AG09319 (cell line): ENCODE measurements at places on chromosomes 3 and 15.

GRCh38 chr3:151989621-151990020, 116.2 kb downstream of the SUCNR1 start:
- DNase-seq = no peak

- no peak for DNase-seq
These were observed 251.4 kb downstream of the MAGI1 start for GRCh38 chr3:65787340-65787739.

DNA sequence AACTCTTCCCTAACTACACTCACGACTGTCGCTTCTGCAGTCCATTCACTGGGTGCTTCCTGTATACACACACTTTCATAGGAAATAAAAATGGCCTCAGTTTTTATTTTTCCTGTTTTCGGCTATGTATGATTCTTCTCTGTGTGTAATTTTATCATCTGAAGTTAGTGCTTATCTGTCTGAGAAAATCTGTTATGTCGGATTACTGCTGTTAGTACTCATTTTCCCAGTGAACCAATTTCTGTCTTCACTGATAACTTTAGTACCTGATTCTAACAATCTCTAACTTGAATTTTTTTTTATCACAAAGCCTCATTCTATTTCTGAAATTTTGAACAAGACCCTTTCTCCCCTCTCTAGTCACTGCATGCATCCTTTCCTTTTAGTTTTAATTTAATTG, 20.9 kb downstream of the RAB5A start:
- no peak for DNase-seq

GRCh38 chr3:150469031-150469930, 61.2 kb downstream of the TSC22D2 start:
- DNase-seq = peak; percentile 52

- no peak for DNase-seq
These were observed 152.0 kb downstream of the ZBBX start for GRCh38 chr3:167228135-167228534.

DNA sequence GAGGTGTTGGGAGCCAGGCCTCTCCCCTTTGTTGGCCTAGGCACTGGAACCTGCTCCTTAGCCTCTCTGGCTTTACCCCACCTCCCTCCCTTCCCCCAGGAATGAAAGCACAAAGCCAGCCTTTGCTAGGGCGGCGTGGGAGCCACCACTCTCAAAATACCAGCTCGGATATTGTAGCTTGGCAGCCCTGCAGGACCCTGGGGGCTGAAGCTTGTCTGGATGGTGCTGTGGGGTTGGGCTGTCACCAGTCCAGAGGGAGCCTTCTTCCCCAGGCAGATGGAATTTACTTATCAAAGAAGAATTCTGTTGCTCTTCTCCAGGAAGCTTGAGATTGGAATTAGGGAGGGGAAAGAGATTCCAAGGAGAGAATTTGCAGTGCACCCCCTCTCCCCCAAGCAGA, 14.9 kb upstream of the GRM2 start:
- no peak for DNase-seq

- DNase-seq = no peak
These were observed 297.9 kb downstream of the GABRG3 start for GRCh38 chr15:27268923-27269322.

GRCh38 chr3:147620906-147621305, 211.7 kb downstream of the ZIC1 start:
- DNase-seq = no peak

DNA sequence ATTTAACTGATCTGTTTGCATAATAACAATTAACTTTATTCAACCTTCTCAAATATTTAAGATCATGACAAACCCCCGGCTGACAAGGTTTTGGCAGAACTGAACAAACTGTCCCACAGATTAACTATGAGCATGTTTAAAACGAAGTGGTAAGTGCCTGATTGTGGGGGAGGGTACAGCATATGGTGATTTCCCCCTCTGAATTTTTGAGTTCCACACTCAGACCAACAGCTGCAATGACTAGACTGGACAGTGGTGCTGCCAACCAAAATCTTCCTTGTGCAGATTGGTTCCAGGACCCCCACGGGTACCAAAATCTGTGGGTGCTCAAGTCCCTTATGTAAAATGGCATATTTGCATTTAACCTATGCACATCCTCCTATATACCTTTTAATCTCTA, 449.5 kb downstream of the SHQ1 start:
- DNase-seq = no peak

GRCh38 chr3:3189102-3189727, 9.7 kb upstream of the CRBN start:
- no peak for DNase-seq

- no peak for DNase-seq
These were observed 86.9 kb downstream of the CBLB start for GRCh38 chr3:105781871-105782270.

DNA sequence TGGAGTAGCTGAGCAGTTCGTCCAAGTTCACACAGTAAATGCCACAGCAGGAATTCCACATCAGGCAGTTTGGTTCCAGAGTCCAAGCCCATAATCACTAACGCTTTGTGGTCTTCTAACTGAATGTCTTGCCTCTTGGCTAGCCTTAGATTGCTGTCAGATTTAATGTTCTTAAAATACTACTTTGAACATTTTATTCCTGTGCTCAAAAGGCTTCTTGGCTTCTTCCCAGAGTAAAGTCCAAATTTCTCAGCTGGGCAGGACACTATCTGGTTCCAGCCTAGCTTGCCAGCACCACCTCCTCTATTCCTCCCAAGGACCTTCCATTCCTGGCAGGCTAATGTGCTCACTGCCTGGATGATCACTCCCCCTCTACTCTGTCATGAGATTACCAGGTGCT, 256.9 kb downstream of the SQOR start:
- no peak for DNase-seq

DNA sequence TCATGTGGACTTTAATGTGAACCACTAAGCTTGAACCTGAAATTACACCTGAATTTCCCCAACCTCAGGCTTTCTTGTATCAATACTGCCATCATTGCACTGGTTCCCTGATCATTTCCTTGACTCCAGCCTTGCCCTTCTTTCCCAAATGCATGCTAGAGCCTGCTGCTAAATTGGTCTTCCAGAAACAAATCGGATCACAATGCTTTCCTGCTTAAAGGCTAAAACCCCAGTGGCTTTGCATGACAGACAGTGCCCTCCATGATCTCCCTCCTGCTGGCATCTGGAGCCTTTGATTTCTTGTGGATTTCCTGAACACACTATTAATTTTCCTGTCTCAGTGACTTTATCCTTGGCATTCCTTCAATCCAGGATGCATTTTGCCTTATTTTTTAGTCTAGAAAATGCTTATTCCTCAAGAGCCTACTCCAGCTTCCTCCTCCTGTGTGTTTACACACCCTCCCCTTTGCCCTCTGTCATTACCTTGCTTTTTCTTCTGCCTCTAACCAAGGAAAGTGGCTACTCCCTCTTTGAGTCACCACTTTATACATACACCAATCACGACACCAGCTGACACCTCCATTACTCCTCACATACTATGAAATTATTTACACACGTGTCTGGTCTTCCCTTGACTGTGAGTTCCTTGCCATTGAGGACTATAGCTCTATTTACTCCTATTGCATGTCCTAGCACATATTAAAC, 214.6 kb downstream of the KCNAB1 start:
- no peak for DNase-seq

- no peak for DNase-seq
These were observed 393.3 kb downstream of the CACNA2D3 start for GRCh38 chr3:54515441-54516213.

- DNase-seq = no peak
These were observed 40.2 kb downstream of the RASGRF1 start for GRCh38 chr15:79050341-79050740.

GRCh38 chr3:43273416-43273815, 12.9 kb upstream of the SNRK start:
- DNase-seq = no peak

- no peak for DNase-seq
These were observed 407.2 kb upstream of the UBE2E2 start for GRCh38 chr3:22795917-22796316.

GRCh38 chr3:119912220-119912619, 130.3 kb downstream of the NR1I2 start:
- DNase-seq = no peak

- no peak for DNase-seq
These were observed 16.1 kb upstream of the KY start for GRCh38 chr3:134666885-134667284.

DNA sequence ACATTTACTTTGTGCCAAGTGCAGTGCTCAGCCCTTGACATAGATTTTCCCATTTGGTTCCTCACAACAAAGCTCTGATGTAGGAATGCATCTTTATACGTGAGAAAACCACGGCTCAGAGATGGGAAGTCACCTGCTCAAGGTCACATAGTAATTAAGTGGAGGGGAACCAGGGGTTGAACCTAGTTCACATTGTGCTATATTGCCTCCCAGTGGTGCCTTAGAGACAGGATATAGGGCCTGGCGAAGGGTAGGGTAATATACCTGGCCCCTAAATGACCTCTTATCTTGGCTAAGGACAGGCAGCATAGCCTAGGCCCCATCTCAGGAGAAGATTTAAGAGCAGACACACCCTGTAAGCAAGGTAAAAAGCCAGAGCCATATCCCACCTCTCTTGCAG, 71.5 kb downstream of the FOXP1 start:
- no peak for DNase-seq

- DNase-seq = peak; percentile 67
These were observed 65.8 kb downstream of the PDE8A start for GRCh38 chr15:85047271-85047948.

DNA sequence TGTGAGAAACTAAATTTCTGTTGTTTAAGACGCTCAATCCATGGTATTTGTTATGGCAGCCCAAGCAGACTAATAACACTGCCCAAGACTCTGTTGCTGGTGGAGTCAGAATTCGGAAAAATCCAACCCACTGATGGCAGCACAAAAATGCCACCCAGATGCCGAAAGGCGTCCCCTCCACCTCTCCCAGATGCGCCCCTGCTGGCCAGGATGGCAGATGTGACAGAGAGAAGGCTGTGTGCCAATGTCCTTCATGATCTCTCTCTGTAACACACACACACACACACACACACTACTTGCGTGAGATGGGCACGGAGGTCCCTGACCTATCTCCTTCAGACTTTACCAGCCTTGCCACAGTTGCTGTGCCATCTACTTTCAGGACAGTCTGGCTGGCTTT, 10.9 kb upstream of the LYSMD4 start:
- no peak for DNase-seq

DNA sequence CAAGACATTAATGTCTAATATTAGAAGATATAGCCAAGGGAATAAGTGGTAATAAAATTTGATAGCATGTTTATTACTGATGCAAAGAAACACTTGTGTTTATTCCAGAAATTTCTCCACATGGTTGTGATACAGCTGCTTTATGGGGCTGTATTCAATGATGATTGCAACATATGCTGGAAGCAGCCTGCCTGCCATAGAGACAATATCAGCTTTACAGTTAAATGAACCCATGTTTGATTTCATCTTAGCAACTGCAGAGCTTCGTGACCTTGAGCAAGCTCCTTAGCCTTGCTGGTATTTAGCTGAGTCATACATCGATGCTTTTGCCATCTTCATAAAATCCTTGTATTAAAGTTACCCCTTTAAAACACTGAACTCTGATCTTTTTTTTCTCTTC, 168.1 kb upstream of the STAC start:
- DNase-seq = peak; percentile 77

GRCh38 chr15:39549912-39550311, 31.0 kb upstream of the THBS1 start:
- DNase-seq = no peak

GRCh38 chr3:122105626-122106025, 50.5 kb downstream of the CD86 start:
- DNase-seq = no peak

- DNase-seq = no peak
These were observed 5.6 kb downstream of the SUCNR1 start for GRCh38 chr3:151879037-151879436.

- peak; percentile 71 for DNase-seq
These were observed 507 bp upstream of the GOLIM4 start for GRCh38 chr3:168096210-168096652.

DNA sequence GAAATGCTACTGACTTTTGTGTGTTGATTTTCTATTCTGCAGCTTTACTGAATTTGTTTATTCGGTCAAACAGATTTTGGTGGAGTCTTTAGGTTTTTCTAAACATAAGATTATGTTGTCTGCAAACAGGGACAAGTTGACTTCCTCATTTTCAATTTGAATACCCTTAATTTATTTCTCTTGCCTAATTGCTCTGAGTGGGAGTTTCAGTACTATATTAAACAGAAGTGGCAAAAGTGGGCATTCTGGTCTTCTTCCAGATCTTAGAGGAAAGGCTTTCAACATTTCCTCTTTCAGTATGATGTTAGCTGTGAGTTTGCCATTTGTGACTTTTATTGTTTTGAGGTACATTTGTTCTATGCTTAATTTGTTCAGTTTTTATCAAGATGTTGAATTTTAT, 268.5 kb downstream of the WNT5A start:
- no peak for DNase-seq

- no peak for DNase-seq
These were observed 6.1 kb downstream of the VWA5B2 start for GRCh38 chr3:184235381-184236032.

DNA sequence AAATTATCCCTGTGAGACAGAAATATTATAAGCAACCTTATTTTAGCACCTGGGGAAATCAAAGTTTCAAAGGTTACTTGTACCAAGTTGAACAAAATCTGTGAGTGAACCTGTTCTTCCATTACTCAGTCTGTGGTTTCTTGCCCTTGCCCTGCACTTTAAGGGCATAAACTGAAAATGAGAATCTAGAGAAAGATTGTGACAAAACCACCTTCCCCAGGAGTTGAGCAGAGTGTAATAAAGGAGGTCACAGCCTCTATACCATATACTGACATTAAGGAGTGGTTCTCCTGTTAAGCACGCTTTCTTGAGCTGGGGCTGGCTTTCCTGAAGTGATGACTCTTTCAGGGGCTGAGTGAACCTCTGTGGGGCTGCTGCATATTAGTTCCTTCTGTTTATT, 143.4 kb downstream of the PDCD6IP start:
- DNase-seq = no peak

DNA sequence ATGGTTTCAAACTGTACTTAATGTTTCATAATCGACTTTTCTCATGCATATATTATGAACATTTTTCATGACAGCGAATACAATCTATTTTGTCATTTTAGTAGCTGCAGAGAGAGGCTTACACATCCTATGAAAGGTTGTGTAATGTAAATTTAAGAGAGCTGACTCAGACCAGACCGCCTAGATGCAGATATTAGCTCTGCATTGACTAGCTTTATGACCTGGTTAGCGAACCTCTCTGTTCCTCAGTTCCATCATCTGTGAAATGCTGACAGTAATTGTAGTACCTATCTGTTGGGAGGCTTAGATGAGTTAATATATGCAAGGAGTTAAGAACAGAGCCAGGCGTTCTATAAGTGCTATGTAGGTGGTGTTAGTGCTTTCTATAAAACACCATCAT, 116.2 kb upstream of the RASGRP1 start:
- DNase-seq = no peak

- DNase-seq = no peak
These were observed 36.9 kb upstream of the C15orf39 start for GRCh38 chr15:75164625-75165350.

GRCh38 chr3:123694366-123695087, 109.7 kb upstream of the HACD2 start:
- DNase-seq = no peak

GRCh38 chr3:128238184-128238489, 84.9 kb downstream of the EEFSEC start:
- DNase-seq = no peak

- DNase-seq = no peak
These were observed 55.8 kb downstream of the GTF2E1 start for GRCh38 chr3:120798346-120798745.

- no peak for DNase-seq
These were observed 316.8 kb downstream of the POLQ start for GRCh38 chr3:121228971-121229370.

- DNase-seq = no peak
These were observed 411 bp upstream of the PPP2R3A start for GRCh38 chr3:135965129-135965505.

- no peak for DNase-seq
These were observed 83.7 kb upstream of the IL12A start for GRCh38 chr3:159904911-159905310.
